Vein endothelial cell (primary cell): ENCODE measurements at places on chromosomes 16 and 17. TPM values are rescaled to one million over a fixed set of nuclear protein-coding genes. Genes with fewer than 3 reads are reported as not detected.

Gene MARCHF10
- not detected in 2 replicates for total RNA-seq

Gene FOXL1
- 3.2 and 4.6 TPM in 2 replicates for total RNA-seq

Gene ACSM2A
- total RNA-seq, result not detected in 2 replicates

Gene TMC7
- 4.2 and 8.8 TPM in 2 replicates for total RNA-seq

Gene KRTAP1-1
- total RNA-seq, result not detected in 2 replicates

Gene CLEC18B
- 1.3 TPM in 1 of 2 replicates, not detected in the other for total RNA-seq

Gene CLDN6
- under 0.01 TPM in 1 of 2 replicates, not detected in the other for total RNA-seq

Gene PRRT2
- 0.19 and 0.65 TPM in 2 replicates for total RNA-seq

Gene KRTAP9-9
- not detected in 2 replicates for total RNA-seq

Gene CES3
- total RNA-seq, result not detected in 2 replicates

Gene C17orf50
- not detected in 2 replicates for total RNA-seq

Gene NDRG4
- total RNA-seq, result 63.3 and 127 TPM in 2 replicates

Gene BAIAP3
- total RNA-seq, result 0.67 and 0.98 TPM in 2 replicates

Gene METTL26
- total RNA-seq, result 90.8 and 142 TPM in 2 replicates

Gene BAHCC1
- total RNA-seq, result 9.7 and 23.2 TPM in 2 replicates

Gene NPIPA2
- total RNA-seq, result 0.29 TPM in 1 of 2 replicates, not detected in the other

Gene SKA2
- total RNA-seq, result 24.5 and 53.9 TPM in 2 replicates

Gene MVP
- 186 and 227 TPM in 2 replicates for total RNA-seq

Gene MMD
- total RNA-seq, result 9.6 and 13.1 TPM in 2 replicates

Gene SAMD14
- 5.3 and 10.5 TPM in 2 replicates for total RNA-seq

Gene TBC1D3
- total RNA-seq, result not detected in 2 replicates

Gene EVPLL
- total RNA-seq, result not detected in 2 replicates

Gene KRTAP9-2
- not detected in 2 replicates for total RNA-seq

Gene TEKT5
- 0.65 TPM in 1 of 2 replicates, not detected in the other for total RNA-seq

Gene ITPRIPL2
- total RNA-seq, result 40.8 and 49.3 TPM in 2 replicates

Gene CSH1
- not detected in 2 replicates for total RNA-seq

Gene FBXL16
- under 0.01 and 0.29 TPM in 2 replicates for total RNA-seq

Gene HBA1
- not detected in 2 replicates for total RNA-seq

Gene NRN1L
- total RNA-seq, result not detected in 2 replicates

Gene TSNAXIP1
- total RNA-seq, result 0.33 and 0.67 TPM in 2 replicates
